Smooth muscle cell of trachea (primary cell): ENCODE measurements at places on chromosomes 5 and 9. TPM values are rescaled to one million over a fixed set of nuclear protein-coding genes. Genes with fewer than 3 reads are reported as not detected.

UIMC1 gene
- 24.5 and 33.3 TPM in 2 replicates for total RNA-seq

IQGAP2 gene
- 6.1 and 15.1 TPM in 2 replicates for total RNA-seq

FRMD3 gene
- 0.44 and 1.2 TPM in 2 replicates for total RNA-seq

SLCO4C1 gene
- total RNA-seq = not detected in 2 replicates

GAPT gene
- 0.17 TPM in 1 of 2 replicates, not detected in the other for total RNA-seq

SH2D3C gene
- 0.29 TPM in 1 of 2 replicates, not detected in the other for total RNA-seq

PCDHAC2 gene
- total RNA-seq = under 0.01 TPM in 1 of 2 replicates, not detected in the other

PCAT7 gene
- total RNA-seq = 0.17 TPM in 1 of 2 replicates, not detected in the other

SLCO6A1 gene
- not detected in 2 replicates for total RNA-seq

SLC25A48 gene
- not detected in 2 replicates for total RNA-seq

TLX3 gene
- total RNA-seq = not detected in 2 replicates

CXCL14 gene
- total RNA-seq = 0.33 TPM in 1 of 2 replicates, not detected in the other

RASGRF2 gene
- 7.7 and 9.1 TPM in 2 replicates for total RNA-seq

KIAA0825 gene
- total RNA-seq = 4.0 and 5.5 TPM in 2 replicates

NXNL2 gene
- total RNA-seq = 2.0 and 2.3 TPM in 2 replicates
